ENCODE measurements at places on chromosomes 4 and X. TPM values are rescaled to one million over a fixed set of nuclear protein-coding genes. Genes with fewer than 3 reads are reported as not detected.

Gene GAB1
- total RNA-seq = 11.4 TPM

Gene TXK
- not detected for total RNA-seq

Gene IL21
- not detected for total RNA-seq

Gene CENPVL1
- not detected for total RNA-seq

Gene TMPRSS11B
- not detected for total RNA-seq

Gene ZC4H2
- total RNA-seq = 3.9 TPM

Gene ASB12
- total RNA-seq = 35.9 TPM

Gene LANCL3
- total RNA-seq = 0.25 TPM

Gene APELA
- total RNA-seq = not detected

Gene ZDHHC9
- 15.5 TPM for total RNA-seq

Gene PDE5A
- total RNA-seq = 6.4 TPM

Gene ZDHHC15
- 0.05 TPM for total RNA-seq

Gene GPR173
- 0.31 TPM for total RNA-seq

Gene TLR3
- total RNA-seq = 1.2 TPM

Gene TEX11
- total RNA-seq = not detected

Gene COL4A6
- total RNA-seq = 1.4 TPM

Gene MORC4
- 5.0 TPM for total RNA-seq

Gene CSAG3
- total RNA-seq = not detected

Measured in gastrocnemius medialis (tissue), 4 donors.